ENCODE measurements at places on chromosomes 13 and 19.

DNA sequence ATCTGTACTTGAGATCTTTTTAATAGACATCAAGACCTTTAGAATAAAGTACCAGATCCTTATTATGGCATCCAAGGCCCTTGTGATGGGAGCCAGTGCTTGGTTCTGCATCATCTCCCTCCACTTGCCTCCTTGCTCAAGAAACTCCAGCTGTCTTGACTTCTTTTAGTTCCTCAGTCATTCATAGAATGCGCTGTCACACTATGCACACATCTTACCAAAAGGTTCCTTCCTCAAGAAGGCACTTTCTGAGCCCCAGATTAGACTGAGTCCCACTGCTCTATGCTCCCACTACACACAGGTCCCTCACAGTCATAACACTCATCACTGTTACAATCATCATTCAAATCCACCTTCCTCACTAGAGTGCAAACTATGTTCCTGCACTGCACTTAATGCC, 57.8 kb upstream of the ITM2B start:
- DNase-seq = no peak

GRCh38 chr19:28482221-28482620, 730.7 kb downstream of the UQCRFS1 start:
- no peak for DNase-seq

DNA sequence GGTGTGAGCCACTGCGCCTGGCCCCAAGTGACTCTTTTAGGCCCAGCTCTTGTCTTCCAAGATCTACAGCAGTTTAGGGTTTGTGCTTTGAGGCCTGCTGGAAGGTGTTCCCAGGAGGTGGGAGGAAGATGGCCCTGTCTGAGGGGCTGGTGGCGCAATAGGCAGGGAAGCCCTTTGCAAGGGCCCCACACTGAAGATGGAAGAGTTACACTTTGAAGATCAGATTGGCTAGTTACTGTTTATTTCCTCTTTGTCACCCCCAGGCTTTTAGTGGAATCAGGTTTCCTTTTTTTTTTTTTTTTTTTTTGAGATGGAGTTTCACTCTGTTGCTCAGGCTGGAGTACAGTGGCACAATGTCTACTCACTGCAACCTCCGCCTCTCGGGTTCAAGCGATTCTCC, 1.9 kb upstream of the RABAC1 start:
- DNase-seq = no peak

DNA sequence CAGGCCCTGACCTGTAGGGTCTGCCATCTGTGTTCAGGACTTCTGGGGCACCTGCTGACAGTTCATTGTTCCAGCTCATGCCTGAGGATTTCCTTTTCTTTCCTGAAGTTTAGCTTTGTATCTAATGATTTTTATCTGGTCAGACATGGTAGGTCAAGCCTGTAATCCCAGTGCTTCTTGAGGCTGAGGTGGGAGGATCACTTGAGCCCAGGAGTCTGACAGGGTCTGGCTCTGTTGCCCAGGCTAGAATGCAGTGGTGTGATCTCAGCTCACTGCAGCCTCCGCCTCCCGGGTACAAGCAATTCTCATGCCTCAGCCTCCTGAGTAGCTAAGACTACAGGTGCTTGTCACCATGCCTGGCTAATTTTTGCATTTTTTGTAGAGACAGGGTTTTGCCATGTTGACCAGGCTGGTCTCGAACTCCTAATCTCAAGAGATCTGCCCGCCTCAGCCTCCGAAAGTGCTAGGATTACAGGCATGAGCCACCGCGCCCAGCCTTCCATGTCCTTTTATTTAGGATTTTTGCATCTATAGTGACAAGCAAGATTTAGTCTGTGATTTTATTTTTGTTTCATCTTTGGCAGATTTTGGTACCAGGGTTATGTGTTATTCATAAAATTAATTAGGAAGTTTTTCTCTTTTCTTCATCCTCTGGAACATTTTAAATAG, 33.2 kb downstream of the CHST8 start:
- no peak for DNase-seq
